ENCODE measurements at places on chromosomes 2 and 18.

DNA sequence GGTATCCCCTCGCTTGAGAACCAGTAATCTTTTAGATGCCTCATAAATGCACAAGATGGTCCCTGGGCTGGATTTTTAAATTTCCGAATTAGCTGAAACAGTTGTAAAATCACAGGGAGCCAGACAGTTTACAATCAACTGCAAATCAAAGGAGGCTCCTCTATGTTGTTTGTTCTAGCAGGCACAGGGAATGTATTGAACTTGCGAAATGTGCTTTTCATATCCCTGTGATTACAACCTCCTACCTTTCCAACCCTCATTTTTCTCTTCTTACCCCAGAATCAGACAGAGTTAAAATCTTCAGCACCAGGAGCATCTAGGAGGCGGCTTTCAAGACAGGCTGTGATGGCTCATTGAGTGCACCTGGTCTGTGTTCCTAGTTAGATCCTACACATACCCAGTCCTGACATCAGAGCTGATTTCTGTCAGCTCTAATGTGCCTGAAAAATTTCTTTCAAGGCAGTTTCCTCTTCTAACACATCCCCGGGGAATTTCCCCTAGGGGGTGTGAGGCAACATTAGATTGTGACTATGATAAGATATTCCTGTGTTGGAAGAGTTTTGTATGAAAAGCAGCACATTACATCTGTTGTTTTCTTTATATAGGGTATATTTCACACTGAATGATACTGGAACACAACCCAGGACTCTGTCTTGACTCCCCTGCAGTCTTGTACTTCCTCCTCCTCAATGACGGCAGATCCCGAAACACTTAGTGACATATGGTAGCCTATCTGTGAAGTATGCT lies 17.9 kb upstream of the CAVIN2 start:
- no peak for DNase-seq

DNA sequence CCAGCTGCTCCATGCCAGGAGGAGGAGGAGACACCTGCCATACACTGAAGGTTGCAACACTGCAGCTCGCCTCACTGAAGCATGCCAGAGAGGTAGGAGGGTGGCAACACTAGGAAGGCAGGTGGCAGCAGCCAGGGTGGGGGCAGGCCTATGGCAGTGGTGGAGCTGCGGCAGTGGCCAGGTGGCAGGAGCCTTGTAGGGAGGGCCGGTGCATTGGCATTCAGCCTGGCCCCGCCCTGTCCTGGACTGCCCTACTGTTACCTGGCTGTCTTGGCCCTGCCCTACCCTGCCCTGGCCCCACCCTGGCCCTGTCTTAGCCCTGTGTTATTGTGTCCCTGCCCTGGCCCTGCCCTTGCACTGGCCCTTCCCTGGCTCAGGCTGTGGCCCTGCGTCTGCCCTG lies 7.4 kb upstream of the ANKRD62 start:
- no peak for DNase-seq

- no peak for DNase-seq
Measured at GRCh38 chr2:136929531-136929930, 164.2 kb downstream of the THSD7B start.

DNA sequence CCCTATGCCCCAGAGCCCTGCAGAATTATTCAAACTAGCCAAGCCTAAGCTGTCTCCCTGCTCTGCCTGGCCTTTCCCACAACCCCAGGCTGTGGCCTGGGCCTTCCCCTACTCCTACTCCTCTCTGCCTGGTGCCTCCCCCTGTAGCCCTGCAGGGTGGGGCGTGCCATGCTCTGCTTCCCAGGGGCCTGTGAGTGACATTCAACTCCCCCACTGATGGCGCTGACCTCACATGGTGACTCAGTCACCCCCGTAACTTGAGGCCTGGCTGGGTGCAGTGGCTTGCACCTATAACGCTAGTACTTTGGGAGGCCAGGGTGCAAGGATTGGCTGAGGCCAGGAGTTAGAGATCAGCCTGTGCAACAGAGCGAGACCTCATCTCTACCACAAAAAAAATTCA lies 60.6 kb downstream of the KIF1A start:
- no peak for DNase-seq

DNA sequence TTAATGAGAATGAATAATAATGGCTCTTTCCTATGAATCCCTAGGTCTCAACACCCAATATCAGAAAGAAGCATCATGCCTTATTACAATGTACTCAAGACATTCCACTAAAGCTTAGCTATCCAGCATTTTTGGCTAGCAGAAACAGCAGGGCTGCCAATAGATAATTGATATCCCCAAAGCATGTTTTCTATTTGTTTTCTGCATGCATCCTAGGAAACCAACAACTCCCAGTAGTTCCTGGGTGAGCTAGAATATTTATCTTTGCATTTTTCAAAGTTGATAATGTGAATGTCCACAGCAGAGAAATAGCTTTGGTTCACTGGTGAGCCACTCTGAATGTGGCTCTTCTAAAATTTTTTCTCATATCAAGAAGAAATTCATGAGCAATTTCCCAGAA lies 5.8 kb upstream of the ANTXR1 start:
- no peak for DNase-seq

GRCh38 chr18:79366177-79367094 lies 29.3 kb upstream of the NFATC1 start:
- no peak for DNase-seq

DNA sequence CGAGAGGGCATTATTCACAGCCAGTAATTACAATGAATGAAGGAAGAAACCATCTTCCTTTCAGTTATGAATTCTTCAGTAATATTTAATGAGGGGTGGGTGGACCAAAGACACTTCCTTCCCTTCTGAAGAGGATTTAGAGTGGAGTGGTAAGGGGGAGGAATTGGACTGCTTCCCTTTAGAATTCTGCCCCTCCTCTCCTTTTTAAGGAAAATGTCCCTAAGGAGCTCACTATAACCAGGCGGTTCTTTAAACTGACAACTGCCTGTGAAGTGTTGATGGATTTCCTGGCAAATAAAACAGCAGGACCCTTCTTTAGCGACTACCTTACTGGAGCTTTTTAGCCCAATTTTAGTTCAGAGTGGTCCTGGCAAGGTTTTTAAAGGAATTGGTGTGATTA lies 86.4 kb downstream of the LIMS1 start:
- DNase-seq = no peak

- no peak for DNase-seq
Measured at GRCh38 chr2:228065686-228066085, 115.8 kb downstream of the SPHKAP start.

DNA sequence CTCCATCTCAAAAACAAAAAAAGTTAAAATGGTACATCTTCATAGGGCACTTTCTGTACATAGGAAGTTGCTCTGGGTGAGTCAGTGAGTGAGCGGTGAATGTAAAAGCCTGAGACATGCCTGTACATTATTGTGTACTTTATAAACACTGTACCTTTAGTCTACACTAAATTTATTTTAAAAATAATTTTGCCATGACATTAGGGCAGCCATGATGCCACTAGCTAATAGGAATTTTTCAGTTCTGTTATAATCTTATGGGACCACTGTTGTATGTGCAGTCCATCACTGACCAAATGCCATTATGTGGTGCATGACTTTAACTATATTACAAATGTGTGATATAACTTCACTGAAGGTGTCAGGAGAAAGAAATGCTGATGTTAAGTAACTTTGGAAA lies 11.0 kb upstream of the TXNDC2 start:
- no peak for DNase-seq

DNA sequence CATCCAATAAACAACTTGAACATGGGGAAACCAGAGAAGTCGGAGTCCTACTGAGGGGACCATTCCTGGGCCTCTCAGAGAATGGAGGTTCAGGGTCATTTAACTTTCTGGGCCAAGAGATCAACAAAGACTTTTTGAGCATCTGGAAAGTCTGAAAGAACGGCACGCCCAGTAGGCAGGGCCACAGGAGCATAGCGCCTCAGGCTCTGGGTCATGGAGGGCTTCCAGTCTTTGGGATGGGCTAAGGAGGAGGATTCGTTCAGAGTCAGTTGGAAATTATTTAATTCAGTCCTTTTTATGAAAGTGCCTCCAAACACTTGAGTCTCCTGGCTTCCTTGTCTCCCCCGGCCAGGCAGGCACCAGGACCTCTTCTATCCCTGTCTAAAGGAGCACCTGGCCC lies 101.1 kb upstream of the GLI2 start:
- DNase-seq = no peak

DNA sequence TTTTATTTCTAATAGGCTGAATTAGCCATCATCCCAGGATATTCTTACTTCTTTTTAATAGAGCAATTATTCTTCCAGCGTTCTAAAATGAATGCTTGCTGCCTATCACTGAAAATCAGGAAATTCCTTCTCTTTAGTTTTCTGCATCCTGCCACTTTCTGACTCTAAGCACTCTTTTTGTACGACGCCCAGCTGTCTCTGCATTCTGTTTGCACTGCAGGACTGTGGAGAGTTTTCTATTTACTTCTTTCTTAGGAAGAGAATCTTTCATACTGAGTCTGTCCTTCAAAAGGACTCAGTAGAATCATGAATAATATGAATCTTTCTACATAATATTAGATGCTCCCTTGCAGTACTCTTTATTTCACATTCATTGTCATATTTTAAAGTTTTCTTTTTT lies 360.4 kb upstream of the DSEL start:
- DNase-seq = no peak

DNA sequence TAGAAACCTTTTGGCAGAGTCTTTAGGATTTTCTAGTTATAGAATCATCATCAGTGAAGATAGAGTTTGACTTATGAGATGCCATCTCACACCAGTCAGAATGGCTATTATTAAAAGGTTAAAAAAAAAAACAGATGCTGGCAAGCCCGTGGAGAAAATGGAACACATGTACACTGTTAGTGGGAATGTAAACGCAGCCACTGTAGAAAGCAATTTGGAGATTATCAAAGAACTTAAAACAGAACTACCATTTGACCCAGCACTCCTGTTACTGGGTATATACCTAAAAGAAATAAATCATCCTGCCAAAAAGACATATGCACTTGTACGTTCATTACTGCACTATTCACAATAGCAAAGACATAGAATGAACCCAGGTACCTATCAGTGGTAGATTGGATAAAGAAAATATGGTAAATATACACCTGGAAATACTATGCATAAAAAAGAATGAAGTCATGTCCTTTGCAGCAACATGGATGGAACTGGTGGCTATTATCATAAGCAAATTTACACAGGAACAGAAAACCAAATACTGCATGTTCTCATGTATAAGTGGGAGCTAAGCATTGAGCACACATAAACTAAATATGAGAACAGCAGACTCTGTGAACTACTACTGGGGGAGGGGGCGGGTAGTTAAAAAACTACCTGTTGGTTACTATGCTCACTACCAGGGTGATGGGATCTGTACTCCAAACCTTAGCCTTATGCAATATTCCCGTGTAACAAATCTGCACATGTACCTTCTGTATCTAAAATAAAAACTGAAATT lies 279.0 kb downstream of the KIAA1328 start:
- no peak for DNase-seq

- DNase-seq = no peak
Measured at GRCh38 chr2:84653302-84653701, 137.0 kb downstream of the DNAH6 start.

GRCh38 chr2:8247905-8248622 lies 433.8 kb upstream of the ID2 start:
- DNase-seq = no peak

DNA sequence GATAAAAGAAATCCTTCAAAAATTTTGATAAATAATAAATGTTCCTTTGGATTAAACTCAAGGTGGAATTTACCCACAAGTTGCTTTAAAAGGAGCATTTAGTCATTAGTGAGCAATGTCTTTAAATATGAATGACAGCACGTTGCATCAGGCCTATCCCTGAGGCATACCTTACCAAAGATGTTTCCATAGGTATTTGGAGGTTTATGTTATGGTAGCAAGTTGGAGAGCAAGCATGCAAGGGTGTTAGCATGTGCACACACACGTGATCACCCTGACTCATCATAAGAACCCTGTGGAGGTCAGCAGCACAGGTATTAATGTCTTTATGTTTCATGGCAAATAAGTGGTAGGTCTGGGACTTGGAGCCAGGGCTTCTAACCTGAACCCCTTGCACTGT lies 159.9 kb downstream of the ACTR3 start:
- DNase-seq = no peak

DNA sequence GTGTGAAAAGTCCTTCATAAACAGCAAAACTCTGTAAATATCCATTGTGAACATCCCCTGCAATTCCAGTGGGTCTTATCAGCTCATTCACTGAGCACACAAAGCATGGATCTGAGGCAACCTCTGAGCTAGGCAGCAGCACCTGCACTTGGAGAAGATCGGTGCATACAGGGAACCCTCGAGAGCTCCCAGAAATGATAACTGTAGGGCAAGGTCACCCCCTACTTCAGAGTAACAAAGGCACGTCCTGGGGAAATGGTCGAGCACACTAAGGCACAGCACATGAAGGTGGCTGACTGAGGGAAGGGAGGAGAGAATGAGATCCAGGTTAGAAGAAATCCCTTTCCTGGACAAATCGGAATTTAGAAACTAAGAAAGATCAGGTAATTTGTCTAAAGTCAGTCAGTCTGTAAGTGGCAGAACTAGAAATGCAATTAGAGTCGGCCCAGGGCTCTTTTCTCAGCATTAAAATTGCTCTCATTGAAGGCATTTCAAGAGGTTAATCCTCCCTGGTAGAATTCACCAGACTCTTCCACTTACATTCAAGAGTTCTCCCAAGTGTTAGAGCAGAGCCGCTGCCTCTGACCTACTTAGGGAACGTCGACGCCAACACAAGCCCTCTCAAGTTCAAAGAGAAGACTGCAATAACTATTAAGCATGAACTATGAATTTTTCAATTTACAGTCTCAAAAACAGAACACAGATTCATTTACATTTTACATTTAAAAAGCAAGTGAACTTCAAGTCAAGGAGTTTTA lies 45.9 kb downstream of the PXDN start:
- DNase-seq = no peak

DNA sequence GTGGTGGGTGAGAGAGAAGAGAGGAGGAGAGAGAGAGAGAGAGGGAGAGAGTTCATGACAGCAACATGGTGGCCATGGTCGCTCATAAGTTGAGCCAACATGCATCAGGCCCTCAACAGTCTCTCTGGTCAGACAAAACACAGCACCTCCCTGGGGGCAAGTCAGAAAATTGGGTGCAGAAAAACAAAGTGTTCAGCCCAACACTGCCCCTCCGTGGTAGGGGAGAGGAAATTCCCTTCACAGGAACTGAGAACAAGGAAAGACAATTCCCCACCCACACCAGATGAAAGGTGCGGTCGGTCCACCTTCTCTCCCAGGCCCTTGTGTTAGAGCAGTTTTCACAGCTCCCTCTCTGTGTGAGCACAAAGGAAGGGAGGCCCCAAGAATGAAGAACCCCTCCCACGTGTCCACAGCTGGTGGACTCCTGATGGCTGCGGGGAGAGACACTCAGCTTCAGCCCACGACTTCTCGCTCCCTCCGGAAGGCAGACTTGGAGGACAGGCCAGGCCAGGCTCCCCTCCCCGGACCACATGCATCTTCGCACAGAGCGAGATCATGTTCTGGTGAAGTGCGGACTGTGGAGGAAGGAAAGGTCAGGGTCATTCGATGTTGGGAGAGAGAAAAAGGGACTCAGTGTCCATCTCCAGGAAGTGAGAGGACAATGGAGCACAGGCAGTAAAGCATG lies 181.7 kb downstream of the ANAPC1 start:
- DNase-seq = peak; percentile 52

- no peak for DNase-seq
Measured at GRCh38 chr18:27666016-27666415, 480.9 kb upstream of the CHST9 start.

GRCh38 chr2:1795261-1796231 lies 51.2 kb upstream of the PXDN start:
- DNase-seq = no peak

GRCh38 chr2:37324786-37325624 lies at the start of gene PRKD3:
Gene PRKD3 (minus strand): TSS chr2:37324833. CDS start chr2:37316524, 8,309 bp downstream.
- peak; percentile 65 for DNase-seq

- DNase-seq = no peak
Measured at GRCh38 chr18:3279201-3280185, 17.6 kb downstream of the MYL12B start.
